ENCODE measurements at places on chromosomes 6 and 20.
A peak's percentile ranks its signal among the peaks of the same experiment; 100 is the strongest.

- DNase-seq, result no peak
Observed at GRCh38 chr6:170244721-170245474, 46.0 kb downstream of the DLL1 start.

GRCh38 chr6:87082160-87082721, 12.7 kb downstream of the CGA start:
- no peak for DNase-seq

DNA sequence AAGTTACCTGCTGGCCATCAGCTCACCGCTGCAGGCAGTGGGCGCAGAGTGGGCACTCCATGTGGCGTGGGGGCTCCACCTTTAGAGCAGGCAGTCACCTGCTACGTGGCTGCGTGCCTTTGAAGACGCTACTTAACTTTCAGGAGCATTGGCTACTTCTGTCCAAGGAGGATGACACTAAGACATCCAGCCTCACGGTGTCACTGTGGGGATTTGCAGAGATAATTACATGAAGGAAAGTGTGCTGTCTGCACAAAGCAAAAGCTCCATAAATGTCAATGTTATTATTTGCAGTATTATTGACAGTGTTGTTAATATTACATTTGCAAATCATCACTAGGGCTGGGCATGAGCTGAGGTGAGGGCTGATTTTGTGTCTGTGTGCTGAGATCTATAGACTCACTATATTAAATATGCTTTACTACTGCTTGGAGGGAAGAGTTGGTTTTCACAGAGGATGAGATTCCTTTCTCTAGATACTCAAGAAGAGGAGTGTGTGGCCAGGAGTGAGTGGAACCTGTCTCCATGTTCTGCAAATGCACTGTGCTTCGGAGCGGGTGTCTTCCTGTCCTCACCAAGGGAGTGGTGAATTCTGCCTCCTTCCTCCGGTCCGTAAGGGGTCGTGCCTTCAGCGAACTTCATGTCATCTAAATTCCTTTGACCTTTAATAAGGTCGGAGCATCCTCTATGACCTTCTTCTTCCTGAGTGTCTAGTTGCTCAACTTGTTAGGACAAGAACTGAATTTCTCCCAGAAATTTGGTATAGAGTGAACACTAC, 165.8 kb upstream of the SYNDIG1 start:
- no peak for DNase-seq

DNA sequence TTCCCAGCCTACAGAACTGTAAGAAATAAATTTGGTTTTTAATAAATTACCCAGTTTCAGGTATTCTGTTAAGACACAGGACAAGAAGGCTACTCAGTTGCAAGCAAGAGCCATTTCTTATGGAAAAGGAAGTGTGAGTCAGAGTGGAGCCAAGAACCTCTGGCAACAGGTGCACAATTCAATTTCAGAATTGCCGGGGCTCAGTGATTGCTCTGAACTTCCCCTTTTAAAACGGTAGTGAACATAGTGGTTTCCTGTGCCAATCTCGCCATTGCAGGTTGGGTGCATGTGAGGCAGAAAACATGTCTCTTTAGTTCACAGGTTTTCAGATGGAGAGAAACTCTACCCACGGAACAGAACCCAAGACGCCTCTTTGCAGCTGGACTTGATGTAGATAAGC, 16.4 kb downstream of the PIGT start:
- DNase-seq, result peak; percentile 61

DNA sequence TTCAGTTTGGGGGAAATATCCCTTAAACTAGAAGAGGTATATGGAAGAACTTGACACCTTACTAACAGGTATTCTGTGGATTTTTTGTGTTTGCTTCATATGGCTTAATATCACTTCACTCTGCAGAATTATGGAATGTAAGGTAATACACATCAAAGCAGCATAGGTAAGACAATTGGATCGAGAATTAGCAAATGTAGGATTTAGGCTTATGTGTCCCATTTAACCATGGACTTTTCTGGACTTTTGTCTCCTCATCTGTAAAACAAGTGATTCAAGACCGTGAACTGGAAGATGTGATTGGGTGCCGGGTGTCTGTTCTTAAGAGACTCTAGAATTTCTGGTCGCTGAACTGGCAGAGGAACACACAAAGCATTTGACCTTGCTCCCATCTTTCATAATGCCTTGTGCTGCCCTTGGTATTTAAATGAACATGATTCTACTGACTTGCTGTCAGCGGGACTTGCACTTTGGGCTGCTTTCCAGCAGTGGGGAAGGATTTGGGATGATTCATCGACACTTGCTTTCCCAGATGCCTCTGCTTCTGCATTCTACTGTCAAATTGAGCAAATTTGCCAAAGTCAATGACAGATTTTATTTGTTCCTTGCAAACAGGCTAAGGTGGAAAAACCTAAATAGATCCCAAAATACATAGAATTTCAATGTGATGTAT, 199.8 kb downstream of the PLCB1 start:
- no peak for DNase-seq

- DNase-seq, result no peak
Observed at GRCh38 chr20:19976595-19977372, 40.4 kb upstream of the NAA20 start.

- DNase-seq, result no peak
Observed at GRCh38 chr20:7650086-7650879, 290.0 kb downstream of the HAO1 start.

- no peak for DNase-seq
Observed at GRCh38 chr6:71733970-71734899, 152.1 kb upstream of the RIMS1 start.

GRCh38 chr6:130164251-130164650, 58.5 kb downstream of the SAMD3 start:
- DNase-seq, result no peak

DNA sequence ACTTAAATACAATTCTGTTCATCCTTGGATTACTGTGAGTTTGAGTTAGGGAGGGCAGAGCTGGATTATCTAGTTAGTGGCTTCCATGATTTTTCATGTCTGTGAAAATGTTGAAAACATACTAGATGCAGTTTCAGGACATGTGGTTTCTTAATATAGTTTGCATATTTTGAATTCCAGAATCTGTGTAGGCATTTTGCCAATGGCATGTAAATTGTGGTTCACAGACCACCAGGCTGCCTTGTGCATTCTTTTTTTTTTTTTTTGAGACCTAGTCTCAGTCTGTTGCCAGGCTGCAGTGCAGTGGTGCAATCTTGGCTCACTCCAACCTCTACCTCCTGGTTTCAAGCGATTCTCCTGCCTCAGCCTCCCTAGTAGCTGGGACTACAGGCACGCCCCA, 42.8 kb downstream of the CDC5L start:
- DNase-seq, result no peak

- DNase-seq, result no peak
Observed at GRCh38 chr6:25834950-25835349, 3.1 kb upstream of the SLC17A1 start.
